ENCODE measurements at places on chromosomes 1 and 21.
A peak's percentile ranks its signal among the peaks of the same experiment; 100 is the strongest.

GRCh38 chr1:16625497-16626408 is 12.4 kb upstream of the NBPF1 start:
- no peak for DNase-seq

DNA sequence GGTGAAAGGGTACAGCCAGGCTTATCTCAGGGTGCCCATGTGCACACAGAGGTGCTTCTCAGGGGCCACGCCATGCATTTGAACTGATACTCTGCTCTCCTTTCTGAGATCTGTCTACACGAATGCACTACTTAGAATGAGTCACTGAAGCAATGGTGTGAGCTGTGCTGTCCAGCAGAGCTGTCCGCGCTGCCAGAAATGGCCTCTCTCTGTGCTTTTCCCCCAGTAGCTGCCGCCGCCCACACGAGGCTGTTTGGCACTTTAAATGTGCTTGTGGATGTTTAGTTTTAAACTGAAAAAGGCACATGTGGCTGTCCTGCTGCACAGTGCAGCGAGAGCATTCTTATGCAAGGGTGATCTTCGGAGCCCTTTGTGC is 87.1 kb upstream of the COL6A1 start:
- DNase-seq = no peak

GRCh38 chr1:29245876-29246275 is 9.6 kb downstream of the PTPRU start:
- DNase-seq = peak; percentile 20

- no peak for DNase-seq
Observed at GRCh38 chr1:115575661-115576060, 66.1 kb upstream of the VANGL1 start.

- peak; percentile 42 for DNase-seq
Observed at GRCh38 chr1:85027242-85027983, 20.9 kb downstream of the MCOLN3 start.

GRCh38 chr1:30929135-30929889 is 20.8 kb upstream of the SDC3 start:
- DNase-seq = peak; percentile 54

DNA sequence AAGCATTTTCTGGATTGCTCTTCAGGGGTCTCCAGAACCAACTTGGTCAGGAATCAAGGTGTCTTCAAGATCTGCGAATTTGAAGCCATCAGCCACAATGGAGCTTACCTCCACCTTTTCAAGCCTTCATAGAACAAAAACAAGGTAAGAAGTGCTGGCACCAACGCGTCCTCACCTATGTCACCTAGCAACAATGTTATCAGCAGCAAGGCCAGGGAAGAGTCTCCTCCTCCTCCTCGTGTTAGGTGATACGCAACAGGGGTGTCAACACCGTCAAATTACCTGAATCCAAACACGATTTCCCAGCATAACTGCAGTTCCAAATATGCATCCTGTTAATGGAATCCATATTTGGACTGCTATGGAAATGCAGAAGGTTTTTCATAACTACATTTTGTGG is 4.1 kb upstream of the TIAM1 start:
- DNase-seq = no peak

- DNase-seq = peak; percentile 50
Observed at GRCh38 chr1:223720971-223721591, 8.7 kb downstream of the CAPN2 start.

DNA sequence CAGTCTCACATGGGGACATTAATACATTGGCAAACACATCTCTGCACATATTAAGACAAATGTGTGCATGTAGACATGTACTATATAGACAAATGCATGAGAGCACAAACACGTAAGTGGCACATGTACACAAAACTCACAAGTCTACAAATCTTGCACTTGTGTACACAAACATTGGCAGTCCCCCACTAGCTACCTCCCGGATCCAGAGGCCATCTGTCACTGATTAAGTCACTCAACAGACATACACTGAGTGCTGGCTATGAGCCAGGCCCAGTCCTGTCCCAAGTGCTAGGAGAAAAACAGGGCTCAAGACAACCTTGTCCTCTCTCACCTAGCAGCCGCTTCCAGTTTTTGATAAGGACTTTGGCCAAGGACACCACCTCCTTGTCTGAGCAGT is 7.0 kb downstream of the TCEA3 start:
- DNase-seq = no peak

DNA sequence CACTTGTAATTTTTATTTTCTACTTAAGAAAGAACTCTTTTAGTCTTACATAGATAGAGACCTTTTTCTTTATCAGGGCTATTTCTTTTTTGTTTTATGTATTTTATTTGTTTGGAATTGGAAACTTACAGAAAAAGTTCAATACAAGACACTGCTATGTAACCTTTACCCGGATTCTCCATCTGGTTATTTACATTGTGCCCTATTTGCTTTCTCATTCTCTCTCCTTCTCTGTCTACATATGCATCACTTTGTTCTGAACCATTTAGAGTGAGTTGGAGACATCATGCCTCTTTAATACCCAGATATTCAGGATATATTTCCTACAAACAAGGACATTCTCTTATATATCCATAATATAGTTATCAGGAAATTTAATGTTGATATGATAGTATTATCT is 18.3 kb downstream of the AXDND1 start:
- no peak for DNase-seq

DNA sequence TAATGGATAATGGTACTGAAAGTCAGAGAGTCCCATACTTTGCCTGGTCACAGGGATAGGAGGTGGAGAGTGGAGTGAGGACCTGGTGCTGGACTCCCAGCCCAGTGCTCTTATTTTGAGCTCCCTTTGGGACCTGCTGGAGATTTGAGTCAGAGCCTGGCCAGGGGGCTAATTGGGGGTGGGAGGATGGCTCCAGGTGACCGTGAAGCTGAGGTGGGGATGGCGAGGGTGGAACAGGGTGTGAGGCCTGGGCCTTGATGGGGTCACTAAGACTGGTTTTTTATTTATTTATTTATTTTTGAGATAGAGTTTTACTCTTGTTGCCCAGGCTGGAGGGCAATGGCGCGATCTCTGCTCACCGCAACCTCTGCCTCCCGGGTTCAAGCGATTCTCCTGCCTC is 17.8 kb downstream of the AMPD2 start:
- DNase-seq = no peak

DNA sequence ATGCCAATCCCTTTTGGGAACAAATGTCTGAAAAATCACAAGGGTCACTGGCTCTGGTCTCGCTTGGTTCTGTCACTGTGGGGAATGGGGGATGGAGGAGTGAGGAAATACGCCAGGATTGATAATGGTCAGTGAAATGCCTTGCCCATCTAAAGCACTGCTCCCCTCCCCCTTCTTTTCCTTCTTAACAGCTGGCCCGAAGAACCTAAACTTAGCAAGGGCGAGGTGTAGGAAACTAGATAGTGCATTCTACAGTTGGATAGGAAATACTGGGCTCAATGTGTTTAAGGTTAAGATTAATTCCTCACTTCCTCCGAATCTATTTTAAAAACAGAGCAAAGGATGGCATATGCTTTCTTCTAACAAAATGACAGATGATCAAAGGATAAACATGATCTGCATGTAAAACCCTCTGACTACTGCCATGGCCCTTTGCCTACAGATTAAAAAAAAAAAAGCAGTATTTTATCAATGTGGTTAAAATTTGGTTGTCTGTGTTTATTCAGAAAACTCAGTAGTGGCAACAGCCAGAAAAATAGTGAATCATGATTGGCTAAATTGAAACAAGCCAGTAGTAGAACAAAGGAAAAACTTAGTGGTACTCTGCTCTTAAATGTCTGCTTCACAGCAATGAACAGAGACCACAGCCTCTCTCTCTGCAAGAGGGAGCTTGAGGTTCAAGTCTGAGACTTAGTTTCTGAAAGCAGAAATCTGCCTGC is 86.1 kb upstream of the VAV3 start:
- DNase-seq = peak; percentile 87

DNA sequence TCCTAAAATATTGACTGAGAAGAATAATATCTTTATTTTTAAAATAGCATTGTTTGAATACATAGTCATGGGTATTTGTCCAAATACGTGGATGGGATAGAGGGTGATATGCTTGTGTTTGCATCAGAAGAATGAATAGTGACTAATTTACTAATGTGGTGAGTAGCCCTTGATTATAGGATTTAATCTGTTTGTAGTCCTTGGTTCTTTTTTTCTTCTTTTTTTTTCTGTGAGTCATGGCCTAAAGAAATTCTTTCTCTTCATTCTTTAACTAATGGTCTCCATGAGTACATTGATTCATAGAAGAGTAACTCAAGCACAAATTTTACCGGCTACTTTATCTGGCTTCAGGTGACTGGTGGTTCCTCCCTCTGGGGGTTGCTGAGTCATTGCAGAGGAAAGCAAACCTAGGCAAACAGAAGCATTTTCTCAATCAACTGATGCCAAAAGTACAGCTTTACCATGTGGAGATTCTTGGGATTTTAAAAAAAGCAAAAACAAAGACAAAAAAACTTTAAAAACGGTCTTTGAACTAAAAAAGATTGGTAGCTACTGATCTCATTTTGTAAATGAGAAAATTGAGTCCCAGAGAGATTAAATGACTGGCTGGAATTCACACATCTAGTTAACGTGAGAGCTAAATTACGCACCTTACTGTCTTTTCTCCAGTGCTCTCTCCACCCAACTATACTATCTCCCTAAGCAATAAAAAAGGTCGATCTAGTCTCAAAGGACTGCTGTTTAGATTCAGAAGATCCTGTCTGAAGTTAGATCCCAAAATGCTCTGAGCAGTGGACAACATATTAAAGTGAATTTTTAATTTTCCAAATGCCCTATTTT is 40.5 kb downstream of the AK5 start:
- DNase-seq = no peak

DNA sequence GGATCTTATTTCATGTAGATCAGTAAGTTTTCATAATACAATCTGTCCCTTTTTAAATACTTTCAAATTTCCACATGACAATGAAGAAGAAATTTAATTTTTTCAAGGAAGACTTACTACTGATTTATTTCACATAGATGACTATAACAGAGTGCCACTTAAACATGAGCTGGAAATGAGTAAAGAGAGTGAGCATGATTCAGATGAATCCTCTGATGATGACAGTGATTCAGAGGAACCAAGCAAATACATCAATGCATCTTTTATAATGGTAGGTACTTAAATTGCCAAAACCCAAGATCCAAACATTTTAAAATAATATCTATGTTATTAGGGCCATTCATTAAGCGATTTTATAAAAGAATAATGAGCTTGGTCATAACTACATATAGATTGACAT is 110.4 kb downstream of the PTPRC start:
- no peak for DNase-seq

DNA sequence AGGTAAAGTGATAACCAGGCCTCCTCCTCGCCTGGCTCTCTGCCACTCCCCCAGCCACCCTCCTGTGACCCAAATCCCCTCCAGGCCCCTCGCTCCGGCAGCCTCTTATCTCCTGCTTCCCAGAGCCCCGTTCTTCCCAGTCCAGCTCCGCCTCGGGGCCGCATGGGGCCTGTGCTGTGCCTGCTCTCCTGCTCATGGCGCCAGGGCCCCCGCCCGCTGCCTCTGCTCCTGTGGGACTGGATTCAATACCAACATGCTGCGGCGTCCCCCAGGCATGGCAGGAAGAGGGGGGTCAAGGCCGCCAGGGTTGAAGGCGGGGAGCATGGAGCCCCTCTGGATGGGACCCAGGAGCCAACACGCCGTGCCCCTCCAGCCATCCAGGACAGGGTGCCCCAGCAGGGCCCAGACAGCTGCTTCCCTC is 213.0 kb upstream of the VAMP3 start:
- DNase-seq = no peak

DNA sequence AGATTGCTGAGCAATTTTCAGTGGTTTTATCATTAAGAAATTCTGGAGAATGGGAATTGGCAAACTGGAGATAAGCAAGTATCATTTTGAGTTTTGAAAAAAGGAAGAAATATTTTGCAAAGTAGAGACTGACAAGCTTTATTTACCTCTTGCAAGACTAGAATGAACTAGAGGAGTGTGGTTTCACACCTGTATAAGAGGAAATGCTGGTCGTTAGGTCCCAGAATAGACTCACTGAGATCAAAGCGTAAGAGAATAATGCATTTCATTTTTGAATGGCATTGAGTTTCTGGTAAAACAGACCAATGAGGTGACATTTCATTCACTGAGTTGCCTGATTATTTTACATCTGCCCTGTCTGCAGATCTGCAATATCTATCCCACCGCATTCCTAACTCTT is 308.1 kb downstream of the ADGRL2 start:
- DNase-seq = no peak

- peak; percentile 43 for DNase-seq
Observed at GRCh38 chr1:151692226-151692625, 24.4 kb downstream of the CELF3 start.

GRCh38 chr1:46451948-46452930 is 37.4 kb upstream of the DMBX1 start:
- DNase-seq = no peak

GRCh38 chr1:162191396-162192305 is 122.2 kb downstream of the NOS1AP start:
- no peak for DNase-seq

DNA sequence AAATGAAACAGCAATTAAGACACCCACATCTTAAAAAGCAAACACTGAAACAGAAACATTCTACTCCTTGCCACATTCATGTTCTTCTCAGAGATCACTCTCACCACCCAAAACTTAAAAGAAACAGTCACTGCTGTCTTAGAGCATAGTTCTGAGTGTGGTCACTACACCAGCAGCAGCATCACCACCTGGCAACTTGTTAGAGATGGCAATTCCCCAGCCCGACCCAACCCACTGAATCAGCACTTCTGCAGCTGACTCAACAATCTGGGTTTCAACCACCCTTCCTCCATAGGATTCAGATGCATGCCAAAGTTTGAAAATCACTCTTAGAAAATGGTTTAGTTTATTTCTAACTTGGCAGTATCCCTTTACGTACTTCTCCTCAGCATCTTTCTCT is 126.1 kb downstream of the CDC42BPA start:
- peak; percentile 7 for DNase-seq

DNA sequence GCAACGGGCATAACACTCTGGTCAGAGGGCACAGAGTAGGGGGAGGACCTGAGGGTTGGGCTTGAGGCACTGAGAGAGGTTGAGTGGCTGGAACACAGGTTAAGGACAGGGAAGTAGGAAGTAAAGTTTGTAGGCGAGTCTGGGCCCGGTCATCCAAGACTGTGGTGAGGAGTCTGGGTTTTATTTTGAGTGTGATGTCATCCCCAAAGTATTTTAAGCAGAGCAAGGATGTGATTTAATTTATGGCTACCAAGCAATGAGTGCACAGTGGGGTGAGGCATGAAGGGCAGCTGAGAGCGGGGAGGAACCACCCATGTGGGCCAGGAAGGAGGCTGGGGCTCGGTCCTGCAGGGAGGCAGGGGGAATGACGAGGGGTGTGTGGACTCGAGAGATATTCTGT is 11.2 kb upstream of the VWA5B1 start:
- DNase-seq = peak; percentile 18

GRCh38 chr1:180937624-180938225 is 25.0 kb downstream of the KIAA1614 start:
- DNase-seq = peak; percentile 21

DNA sequence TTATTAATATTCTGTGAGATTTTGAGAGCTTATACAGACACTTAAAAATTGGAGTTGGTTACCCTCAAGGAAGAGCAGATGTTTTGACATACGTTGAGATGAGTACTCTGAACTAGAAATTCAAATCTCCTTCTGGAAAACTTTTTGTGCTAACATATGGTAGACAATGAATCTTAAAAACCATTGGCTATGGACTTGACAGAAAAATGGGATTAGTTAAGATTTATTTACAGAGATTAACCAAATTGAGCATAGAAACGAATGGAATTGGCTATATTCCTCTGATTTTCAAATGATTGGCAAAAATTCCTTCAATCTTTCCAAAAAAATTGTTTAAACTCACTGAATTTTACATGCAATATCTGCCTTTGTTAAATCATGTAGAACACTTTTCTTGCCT is 1392.9 kb downstream of the BRINP3 start:
- no peak for DNase-seq

GRCh38 chr1:167064621-167065020 is 25.6 kb downstream of the GPA33 start:
- no peak for DNase-seq

GRCh38 chr1:25447547-25447946 is 16.9 kb downstream of the MACO1 start:
- no peak for DNase-seq

All from MV-4-11 (cell line).